WTC11 (cell line): ENCODE measurements at places on chromosomes 6 and 20. TPM values are rescaled to one million over a fixed set of nuclear protein-coding genes. Genes with fewer than 3 reads are reported as not detected.

DNA sequence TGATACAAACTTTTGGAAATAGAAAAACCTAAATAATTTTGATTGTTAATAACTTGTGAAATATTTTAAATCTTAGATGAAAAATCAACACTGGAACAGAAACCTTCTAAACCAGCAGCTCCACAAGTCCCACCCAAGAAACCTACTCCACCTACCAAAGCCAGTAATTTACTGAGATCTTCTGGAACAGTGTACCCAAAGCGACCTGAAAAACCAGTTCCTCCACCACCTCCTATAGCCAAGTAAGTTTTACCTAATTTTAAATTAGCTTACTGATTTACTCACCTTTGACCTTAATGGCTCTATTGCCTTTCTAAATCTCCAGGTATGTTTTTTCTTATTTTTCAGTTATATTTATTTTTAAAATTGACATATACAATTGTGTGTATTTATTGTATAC lies 102.6 kb upstream of the ADGRF4 start:
- no peak for DNase-seq

DNA sequence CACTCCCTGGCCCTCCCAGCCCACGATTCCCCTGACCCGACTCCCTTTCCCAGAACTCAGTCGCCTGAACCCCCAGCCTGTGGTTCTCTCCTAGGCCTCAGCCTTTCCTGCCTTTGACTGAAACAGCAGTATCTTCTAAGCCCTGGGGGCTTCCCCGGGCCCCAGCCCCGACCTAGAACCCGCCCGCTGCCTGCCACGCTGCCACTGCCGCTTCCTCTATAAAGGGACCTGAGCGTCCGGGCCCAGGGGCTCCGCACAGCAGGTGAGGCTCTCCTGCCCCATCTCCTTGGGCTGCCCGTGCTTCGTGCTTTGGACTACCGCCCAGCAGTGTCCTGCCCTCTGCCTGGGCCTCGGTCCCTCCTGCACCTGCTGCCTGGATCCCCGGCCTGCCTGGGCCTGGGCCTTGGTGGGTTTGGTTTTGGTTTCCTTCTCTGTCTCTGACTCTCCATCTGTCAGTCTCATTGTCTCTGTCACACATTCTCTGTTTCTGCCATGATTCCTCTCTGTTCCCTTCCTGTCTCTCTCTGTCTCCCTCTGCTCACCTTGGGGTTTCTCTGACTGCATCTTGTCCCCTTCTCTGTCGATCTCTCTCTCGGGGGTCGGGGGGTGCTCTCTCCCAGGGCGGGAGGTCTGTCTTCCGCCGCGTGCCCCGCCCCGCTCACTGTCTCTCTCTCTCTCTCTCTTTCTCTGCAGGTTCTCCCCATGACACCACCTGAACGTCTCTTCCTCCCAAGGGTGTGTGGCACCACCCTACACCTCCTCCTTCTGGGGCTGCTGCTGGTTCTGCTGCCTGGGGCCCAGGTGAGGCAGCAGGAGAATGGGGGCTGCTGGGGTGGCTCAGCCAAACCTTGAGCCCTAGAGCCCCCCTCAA lies at the start of gene LTA:
LTA (plus strand) TSS at position 249 of the 871 bp plus-strand sequence; CDS start at position 703, 454 bp downstream.
- no peak for DNase-seq

- no peak for DNase-seq
These were observed 45.9 kb downstream of the SASH1 start for GRCh38 chr6:148388521-148388920.

- no peak for DNase-seq
These were observed 55.6 kb upstream of the POLR1H start for GRCh38 chr6:30005482-30005881.

- no peak for DNase-seq
These were observed 710.2 kb upstream of the FLRT3 start for GRCh38 chr20:15047601-15048000.

DNA sequence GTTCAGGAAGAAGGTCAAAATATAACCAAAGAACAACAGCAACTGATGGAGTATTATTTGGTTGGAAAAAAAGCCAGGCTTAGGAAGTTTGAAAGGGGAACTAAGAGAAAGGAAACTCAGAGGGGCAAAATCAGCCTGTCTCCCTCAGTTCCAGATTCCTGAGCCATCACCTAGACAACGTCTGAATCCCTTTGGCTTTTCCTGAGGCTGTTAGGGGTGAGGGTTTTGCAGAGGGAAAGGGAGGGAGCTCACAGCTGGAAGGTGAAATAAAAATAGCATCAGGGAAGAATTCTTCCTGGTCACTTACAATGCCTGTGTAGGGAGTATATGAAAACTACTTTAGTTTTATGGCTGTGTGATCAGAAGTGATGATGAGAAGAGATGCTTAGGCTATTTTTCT lies 100.5 kb downstream of the SOBP start:
- DNase-seq: no peak

TBC1D20 gene
- 14.6 to 15.6 TPM (median 15.4 TPM) in 3 replicates for total RNA-seq

KHDC1 gene
- total RNA-seq: 7.3 to 8.9 TPM (median 7.7 TPM) in 3 replicates
